Ovary (tissue), 10 donors: ENCODE measurements at places on chromosomes 5 and 9.

DNA sequence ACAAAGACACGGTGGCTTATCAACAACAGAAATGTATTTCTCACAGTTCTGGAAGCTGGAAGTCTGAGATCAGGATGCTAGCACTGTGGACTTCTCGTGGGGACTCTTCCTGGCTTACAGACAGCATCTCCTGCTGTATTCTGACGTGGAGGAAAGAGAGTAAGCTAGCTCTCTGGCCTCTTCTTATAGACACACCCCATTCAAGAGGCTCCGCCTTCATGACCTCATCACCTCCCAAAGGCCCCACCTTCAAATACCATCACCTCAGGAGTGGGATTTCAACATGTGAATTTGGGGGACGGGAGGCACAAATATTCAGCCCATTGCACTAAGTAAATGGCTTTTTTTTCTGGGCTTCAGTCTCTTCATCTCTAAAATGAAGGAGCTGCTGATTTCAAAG is 27.6 kb downstream of the KCNMB1 start:
- DNase-seq, result no peak

GRCh38 chr5:51383131-51384121 is at the start of gene ISL1:
Gene ISL1, plus strand, starts transcription at chr5:51383448. Its CDS starts 224 bp downstream, at chr5:51383672.
- DNase-seq, result no peak

DNA sequence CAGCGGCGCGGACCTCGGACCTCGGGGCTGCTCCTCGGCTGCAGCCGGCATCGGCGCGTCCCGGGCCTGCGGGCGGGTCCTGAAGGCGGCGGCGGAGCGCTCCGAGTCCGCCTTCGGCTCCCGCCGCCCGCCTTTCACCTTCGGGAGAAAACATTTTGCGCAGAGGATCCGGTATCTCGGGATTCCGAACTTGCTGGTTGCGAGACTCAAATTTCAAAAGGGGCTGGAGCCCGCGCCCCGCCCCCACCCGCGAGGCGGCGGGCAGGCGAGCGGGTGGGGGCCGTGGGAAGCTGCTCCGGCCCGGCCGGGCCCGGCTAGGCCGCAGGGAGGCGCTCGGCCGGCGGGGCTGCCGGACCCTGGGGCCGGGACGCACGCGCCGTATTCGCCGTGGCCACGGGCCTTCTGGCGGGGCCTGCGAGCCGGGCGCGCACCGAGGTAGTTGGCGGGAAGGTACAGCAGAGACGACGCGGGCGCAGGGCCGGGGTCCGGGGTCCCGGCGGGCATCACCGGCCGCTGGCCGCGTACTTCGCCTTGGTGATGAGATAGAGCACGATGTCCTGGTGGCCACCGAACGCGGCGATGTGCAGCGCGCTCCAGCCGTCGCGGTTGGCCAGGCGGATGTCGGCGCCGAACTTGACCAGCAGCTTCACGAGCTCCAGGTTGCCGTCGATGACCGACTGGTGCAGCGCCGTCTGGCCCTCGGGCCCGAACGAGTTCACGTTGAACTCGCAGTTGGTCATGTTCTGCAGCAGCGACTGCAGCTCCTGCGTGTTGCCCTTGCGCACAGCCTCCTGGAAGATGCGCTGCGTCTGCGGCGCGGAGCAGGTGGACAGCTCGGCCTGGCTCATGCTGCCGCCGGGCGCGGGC is 757 bp downstream of the NRARP start:
- DNase-seq, result peak; percentile 70

DNA sequence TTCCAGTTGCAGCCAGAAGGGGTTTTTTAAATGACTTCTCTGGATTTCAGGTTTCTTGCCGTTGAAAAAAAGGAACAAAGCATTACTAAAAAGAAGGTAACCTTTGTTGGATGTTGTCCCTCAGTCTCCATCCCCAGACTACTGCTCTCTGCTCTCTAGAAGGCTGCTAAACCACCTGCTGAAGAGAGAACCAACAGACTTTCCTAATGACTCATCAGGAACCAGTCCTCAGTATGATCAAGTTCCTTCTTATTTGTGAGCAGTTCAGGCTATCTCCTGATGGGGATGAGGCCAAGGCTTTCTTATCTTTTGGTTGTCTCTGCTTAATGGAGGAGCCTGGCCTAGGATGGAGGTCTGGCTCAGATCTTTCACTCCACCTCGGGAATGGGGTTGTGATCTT is 4.1 kb downstream of the KIF4B start:
- no peak for DNase-seq

- DNase-seq, result no peak
Measured at GRCh38 chr9:106828965-106829364, 34.0 kb upstream of the ZNF462 start.

GRCh38 chr9:91392435-91392834 is 30.7 kb upstream of the AUH start:
- no peak for DNase-seq
